CD4-positive, alpha-beta memory T cell (primary cell): ENCODE measurements at places on chromosomes 11 and 22. TPM values are rescaled to one million over a fixed set of nuclear protein-coding genes. Genes with fewer than 3 reads are reported as not detected.
A peak's percentile ranks its signal among the peaks of the same experiment; 100 is the strongest.

DNA sequence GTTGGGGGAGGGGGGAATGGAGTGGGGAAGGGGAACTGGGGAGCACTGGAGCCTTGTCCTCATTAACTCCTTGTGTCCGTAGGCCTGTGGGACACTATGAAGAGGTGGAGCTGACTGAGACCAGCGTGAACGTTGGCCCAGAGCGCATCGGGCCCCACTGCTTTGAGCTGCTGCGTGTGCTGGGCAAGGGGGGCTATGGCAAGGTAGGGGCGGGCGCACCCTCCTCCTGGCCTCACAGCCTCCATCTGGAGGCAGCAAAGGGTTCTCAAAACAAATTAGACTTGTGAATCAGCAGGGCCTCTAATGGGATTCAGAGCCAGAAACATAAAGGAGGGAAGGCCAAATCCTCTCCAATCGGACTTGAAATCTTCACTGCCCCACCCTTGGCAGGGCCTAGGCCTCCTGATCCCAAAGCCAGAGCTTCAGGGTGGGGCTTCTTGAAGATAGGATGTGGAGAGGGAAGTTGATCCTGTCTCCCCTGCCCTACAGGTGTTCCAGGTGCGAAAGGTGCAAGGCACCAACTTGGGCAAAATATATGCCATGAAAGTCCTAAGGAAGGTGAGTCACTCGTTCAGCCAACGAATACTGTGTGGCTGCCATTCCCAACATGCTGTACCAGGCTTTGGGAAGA, 859 bp downstream of the RPS6KB2 start:
- peak overlapping the region; percentile 90 for H3K27ac ChIP-seq
- H3K4me1 ChIP-seq, result peaks cover 58% of the 10 kb centered on the region
- peak overlapping the region; percentile 94 for H3K4me3 ChIP-seq

The SHANK3 gene
- not detected for total RNA-seq

The MAPK8IP2 gene
- total RNA-seq, result 0.22 TPM

GRCh38 chr22:30953206-30953605, 15.4 kb downstream of the MORC2 start:
- peaks cover 12% of the 10 kb centered on the region for H3K36me3 ChIP-seq
- peaks cover 21% of the 10 kb centered on the region for H3K4me1 ChIP-seq

GRCh38 chr11:76713499-76713898, 43.0 kb upstream of the LRRC32 start:
- H3K36me3 ChIP-seq, result no peaks in the 10 kb centered on the region
- H3K4me3 ChIP-seq, result no peak overlapping the region
- H3K27me3 ChIP-seq, result no peaks in the 10 kb centered on the region
- H3K27ac ChIP-seq, result no peak overlapping the region

GRCh38 chr11:73507086-73507485, 90.8 kb downstream of the FAM168A start:
- H3K4me1 ChIP-seq, result no peaks in the 10 kb centered on the region
- H3K27me3 ChIP-seq, result no peaks in the 10 kb centered on the region
